Stimulated activated CD4-positive, alpha-beta T cell treated with anti-CD3 and anti-CD28 coated beads, Interleukin-1b, Interleukin-23, amount 100 ng/mL, for 1 hour (primary cell): ENCODE measurements at places on chromosomes 6 and 20.

DNA sequence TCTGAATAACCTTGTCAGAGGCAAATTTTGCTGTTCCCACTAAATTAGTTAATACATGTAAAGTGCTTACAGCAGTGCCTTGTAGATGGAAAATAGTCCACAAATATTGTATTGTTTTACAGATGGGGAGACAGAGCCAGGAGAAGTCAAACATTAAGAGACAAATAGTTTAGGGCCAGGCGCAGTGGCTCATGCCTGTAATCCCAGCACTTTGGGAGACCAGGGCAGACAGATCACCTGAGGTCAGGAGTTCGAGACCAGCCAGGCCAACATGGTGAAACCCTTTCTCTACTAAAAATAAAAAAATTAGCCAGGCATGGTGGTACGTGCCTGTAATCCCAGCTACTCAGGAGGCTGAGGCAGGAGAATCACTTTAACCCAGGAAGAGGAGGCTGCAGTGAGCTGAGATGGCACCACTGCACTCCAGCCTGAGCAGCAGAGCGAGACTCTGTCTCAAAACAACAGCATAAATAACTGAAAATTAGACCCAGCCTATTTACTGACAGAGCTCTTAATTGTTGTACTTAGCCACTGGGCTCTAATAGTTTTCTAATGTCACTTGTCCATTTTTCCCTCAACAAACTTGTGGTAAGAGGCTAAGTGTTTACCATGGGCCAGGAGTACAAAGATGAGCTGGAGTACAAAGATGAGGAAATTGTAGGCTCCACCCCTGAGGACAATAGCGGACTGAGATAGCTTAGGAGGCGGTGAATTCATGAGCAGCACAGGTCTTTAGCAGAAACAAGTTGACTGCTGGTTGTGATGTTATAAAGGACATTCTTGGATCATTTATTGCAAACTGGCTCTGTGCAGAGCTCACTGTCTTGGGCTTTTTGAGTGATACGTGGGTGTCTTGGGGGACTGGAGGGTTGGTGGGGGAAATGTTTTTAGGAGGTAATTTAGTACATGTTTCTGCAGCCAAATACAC lies 6.4 kb downstream of the ZSWIM3 start:
- no peak for DNase-seq

DNA sequence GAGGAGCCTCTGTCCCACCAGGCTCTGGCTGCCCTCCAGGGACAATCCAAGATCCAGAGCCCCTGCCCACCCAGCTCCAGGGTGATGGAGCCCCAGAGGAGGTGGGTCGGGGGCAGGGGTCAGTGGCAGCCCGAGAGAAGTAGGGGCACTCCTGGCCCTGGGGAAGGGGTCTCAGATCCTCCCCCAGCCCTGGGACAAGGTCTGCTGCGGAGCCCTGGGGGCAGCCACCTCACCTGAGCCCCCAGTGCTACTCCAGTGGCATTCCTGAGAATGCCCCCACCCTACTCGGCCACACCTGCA lies 2.7 kb upstream of the LAMA5 start:
- DNase-seq, result no peak

GRCh38 chr6:106609699-106610098 lies 19.6 kb downstream of the RTN4IP1 start:
- DNase-seq, result no peak

DNA sequence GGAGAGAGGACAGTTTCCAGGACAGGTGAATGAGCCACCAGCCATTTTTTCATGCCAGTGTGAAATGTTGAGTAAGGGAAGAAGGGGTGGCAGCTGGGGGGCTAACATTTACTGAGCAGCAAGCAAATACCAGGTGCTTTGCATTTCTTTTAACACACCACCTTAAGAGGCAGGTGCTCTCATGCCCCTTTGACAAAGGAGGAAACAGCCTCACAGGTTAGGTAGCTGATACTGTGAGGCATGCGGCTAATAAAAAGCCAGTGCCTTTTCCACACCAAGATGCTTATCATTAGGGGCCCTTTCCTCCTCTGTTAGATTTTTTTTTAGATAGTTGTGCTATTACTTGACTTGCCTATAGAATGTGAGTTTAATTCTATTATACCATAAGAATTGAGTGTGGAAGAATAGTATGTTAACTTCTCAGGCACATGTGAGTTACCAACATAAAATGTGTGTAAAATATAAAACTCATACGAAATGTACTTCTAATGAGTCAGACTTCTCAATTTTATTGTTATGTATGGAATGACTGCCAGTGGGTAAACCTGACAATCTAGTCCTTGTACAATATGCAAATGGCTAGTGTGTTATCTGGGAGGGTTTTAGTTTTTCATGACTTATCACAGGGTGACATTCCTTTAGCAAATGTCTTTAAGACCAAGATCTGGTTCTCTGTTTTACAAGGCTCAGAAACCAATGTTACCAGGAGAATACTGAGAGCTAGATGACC lies 260.0 kb downstream of the TMEM242 start:
- DNase-seq, result no peak

DNA sequence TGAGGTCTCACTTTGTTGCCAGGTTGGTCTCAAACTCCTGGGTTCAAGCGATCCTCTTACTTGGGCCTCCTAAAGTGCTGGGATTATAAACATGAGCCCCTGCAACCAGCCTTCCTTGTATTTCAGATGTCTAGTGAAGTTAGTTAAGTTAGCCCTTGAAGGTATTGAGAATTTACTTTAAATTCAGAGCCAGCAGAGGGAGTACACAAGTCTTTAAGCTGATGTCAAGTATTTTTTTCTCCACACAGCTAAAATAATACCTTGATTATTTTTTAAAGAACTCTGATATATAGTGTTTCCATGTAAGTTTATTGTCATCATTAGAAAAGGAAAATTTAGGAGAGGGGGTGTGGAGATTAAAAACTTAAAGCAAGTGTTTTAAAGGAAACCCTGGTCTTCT lies 9.8 kb downstream of the FOXO3 start:
- no peak for DNase-seq

DNA sequence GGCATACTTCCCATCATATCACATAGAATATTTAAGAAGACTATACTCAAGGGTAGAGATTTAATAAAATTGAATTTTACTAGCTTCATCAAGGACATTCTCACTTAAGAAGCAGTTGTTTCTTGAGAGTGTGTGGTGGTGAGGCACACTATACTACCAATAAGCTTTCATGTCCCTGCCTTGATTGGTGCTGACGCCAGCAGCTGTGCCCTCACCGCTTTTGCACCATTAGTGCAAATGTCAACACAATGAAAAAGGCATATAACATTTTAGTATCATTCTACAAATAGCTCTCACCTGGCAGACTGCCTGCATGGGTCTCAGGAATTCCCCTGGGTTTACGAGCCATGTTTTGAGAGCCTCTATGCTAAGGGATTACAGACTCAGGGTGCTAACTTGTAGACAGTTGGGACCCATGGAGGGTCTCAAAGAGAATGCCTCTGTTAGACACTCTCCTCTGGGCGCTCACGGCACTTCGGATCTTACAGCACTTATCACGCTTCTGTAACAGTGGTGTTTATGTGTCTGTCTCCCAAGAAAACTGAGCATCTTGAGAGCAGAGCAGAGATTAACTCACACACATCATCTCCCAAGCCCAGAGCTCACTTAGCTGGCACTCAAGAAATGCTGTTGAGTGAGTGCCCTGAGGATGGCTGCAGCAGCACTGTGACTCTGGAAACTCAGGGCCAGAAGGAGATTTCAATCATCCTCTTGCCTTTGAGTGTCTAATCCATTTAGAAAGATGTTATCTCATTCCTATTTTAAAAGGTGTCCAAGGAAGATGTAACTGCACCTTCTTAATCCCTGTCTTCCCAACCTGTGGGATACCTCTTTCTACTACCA lies 143.3 kb upstream of the GPR6 start:
- DNase-seq, result no peak

GRCh38 chr6:5569491-5569890 lies 308.2 kb downstream of the FARS2 start:
- no peak for DNase-seq

DNA sequence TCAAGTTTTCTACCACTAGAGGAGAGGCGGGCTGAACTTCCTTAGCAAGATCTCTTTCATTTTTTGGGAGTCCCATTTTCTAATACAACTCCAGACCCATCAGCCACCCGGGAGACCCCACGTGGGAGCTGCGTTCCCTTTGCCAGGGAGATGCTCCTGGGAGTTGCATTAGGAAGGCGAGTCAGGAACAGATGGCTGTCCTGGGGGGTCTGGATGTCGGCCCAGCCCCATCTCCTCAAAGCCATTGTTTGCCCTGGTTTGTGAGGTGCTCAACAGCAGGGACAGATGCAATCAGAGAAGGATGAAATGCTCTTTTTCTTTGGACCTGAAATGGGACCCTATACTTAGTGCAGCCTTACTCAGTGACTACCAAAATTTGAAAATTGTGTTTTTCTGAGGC lies 39.4 kb downstream of the CARMIL1 start:
- DNase-seq, result no peak

GRCh38 chr6:16043171-16044135 lies 85.4 kb upstream of the MYLIP start:
- no peak for DNase-seq

- no peak for DNase-seq
These were observed 87.8 kb upstream of the EZR start for GRCh38 chr6:158906926-158907325.

- no peak for DNase-seq
These were observed 17.4 kb downstream of the NKX2-2 start for GRCh38 chr20:21496452-21496851.

DNA sequence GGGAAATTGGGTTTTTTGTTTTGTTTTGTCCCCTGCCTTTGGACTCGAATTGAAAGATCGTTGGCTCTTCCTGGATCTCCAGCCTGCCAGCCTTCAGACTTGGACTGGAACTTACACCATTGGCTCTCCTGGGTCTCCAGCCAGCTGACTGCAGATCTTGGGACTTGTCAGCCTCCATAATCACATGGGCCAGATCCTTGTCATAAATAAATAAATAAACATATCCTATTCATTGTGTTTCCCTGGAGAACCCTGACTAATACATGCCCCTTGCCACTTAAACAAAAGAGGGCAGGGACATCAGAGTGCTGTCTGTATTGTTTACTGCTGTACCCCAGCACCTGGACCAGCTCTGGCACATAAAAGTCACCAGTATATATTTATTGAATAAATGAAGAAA lies 101.5 kb downstream of the CAP2 start:
- no peak for DNase-seq

GRCh38 chr20:25207960-25208534 lies 12.5 kb downstream of the ENTPD6 start:
- DNase-seq, result no peak
